Stimulated activated CD8-positive, alpha-beta memory T cell treated with anti-CD3 and anti-CD28 coated beads, Interleukin-7, amount 100 ng/mL, for 48 hours (primary cell): ENCODE measurements at places on chromosomes 2 and 18.

DNA sequence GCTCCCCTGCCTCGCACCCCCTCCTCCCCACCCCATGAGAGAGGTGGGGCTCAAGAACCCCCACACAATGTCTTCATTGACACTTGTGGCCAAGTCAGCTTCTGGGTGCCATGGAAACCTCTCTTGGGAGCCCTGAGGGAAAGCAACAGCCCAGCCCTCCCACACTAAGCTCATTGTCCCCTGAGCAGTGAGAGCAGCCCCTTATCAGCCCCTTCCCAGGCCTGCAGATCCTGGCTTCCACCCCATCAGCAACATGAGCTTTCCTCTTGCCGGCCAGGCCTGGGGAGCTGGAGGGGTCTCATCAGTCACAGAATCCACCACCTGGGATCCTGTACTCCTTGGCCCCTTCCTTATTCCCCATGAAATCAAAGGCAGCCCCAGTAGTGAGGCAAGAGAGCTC, 107.8 kb upstream of the ST3GAL5 start:
- DNase-seq, result no peak

DNA sequence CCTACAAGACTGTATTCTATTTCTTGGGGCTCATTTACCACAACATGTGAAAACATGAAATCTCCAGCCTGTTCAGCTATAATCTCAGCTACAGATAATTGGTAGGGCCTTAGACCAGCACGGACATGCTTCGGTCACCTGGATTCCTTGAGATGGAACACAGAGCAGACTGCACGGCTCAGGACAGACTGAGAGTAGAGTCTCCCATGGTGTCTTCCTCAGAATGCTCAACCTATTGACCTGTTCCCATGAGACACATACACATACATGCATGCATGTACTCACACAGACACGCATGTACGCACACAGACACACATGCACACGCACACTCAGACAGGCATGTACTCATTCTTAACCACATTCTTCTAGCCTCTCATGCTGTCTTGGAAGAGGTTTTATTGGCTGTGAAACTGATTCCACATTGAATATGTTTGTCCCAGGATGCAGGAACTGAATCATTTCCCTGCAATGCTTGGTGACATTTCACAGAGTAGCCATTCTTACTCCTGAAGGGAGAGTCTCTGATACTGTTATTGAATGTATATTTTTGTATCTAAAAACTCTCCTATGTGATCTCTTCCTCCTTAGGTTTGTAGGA, 23.5 kb upstream of the BZW1 start:
- DNase-seq, result no peak

DNA sequence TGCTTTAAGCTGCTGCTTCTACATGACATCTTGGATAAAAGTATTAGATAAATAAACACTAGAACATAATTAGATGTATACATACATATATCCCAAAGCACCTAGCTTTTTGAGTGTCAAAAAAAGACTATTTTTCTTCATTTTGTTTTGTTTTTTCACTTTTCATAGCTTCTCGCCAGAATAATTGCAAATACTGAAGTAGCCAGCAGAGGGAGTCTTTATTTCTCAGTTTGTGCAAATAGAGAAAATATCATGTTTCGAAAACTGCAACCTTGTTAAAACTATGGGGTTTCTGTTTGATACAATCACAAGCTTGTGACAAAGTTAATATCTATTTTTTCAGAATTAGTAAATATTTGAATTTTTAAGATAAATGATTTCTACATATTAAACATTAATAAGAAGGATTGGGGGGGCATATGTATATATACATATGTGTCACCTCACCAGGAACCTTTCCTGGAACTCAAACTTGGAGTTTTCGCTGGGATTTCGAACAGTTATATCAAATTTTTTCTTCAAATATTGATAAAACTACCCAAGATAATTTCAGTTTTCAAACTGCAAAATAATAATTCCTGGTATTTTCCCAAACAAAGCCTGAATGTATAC, 61.0 kb downstream of the GRB14 start:
- no peak for DNase-seq

DNA sequence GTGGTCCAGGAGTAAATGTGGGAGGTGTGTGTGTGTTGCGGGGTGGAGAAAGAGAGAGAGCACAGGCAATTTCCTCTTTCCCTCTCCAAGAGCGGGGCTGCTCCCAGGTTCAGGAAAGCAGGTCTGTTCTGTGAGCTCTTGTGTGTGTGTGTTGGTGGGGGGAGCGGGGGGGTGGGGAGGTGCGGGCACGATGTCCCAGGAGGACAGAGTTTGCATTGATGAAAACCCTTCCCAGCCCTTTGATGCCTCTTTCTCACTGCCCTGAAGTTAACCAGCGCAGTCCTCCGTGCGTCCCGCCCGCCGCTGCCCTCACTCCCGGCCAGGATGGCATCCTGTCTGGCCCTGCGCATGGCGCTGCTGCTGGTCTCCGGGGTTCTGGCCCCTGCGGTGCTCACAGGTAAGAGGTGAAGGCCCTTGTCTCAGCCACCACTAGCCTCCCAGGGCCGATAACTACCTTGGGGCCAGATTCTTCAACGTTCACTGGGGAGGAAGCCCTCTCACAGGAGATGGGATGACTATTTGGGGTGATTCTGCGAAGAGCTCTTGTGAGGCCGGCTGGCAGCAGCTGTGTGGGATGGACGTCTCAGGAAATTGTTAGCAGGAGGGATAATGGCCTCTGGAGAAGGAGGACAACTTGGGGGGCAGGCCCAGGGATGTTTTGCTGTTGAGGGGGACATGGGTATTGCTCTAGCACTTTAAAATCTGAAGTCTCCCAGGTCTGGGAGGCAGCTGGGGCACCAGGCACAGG, at the start of gene SNORC:
SNORC (plus strand) TSS at position 247 of the 748 bp plus-strand sequence; CDS start at position 325, 78 bp downstream.
- no peak for DNase-seq

GRCh38 chr2:112841295-112842044, 4.9 kb upstream of the IL1B start:
- no peak for DNase-seq

GRCh38 chr2:101617796-101618195, 79.7 kb upstream of the MAP4K4 start:
- no peak for DNase-seq

DNA sequence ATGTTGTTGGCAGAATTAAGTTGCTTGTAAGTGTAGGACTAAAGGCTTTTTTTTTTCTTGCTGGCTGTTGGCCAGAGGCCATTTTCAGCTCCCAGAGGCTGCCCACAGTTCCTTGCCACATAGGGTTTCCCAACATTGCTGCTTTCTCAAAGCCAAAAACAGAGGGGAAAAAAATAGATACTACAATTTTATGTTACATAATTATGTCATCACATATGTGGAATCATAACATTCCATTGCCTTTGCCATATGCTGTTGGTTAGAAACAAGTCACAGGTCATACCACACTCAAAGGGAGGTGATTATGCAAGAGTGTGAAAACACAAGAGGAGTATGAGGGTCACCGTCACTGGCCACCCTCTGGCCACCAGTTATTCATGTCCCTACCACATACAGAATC, 154.5 kb downstream of the RTN4 start:
- DNase-seq, result no peak

DNA sequence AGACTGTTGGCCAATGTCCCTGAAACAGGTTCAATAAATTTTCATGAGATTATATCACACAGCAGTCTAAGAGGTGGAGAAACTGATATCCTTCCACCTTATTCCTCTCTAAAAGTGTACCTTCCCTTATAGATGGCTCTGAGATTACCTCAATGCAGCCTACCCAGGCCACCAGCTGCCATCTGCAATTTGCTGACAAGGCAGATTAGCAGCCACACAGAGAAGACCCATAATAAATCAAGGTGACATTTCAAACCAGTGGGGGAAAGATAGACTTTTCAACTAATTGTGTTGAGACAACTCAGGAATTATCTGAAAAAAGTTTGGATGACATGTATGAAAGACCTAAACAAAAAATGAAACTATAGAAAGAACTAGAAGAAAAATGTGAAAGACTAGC, 43.2 kb downstream of the ZBTB7C start:
- no peak for DNase-seq

DNA sequence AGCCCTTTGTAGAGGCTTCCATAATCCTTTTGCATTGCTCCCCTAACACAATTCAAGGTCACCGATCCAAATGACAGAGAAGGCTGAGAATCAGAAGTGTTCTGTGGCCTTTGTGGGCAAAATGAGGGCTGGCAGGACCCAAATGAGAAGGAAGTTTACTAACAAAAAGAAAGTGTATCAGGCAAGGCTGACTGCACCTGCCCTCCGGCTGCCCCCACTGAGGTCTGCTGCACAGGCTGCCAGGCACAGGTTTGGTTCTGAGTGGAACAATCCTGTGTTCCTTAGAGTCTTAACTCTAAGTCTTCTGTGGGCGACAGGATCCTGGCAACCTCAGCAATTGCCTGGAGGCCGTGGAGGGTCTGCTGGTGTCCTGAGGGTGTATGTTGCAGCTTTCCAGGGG, 568.5 kb downstream of the CMPK2 start:
- DNase-seq, result no peak

DNA sequence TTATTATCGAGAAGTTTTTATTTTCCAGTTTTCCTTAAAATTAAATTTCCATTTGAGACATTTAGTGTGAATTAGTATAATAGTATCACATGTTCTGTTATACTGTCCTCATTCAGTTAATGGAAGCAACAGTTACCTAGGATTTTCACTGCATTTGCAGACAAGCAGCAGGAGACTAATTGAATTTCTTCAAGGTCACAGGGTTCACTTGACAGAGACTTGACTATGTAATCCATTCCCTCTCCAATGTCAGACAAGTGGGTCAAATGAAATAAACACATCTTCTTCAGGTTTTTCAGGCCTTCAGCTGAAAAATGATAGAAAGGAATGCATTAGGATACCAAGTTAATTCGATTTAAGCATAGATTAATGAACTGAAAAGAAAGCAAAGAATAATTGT, 26.7 kb downstream of the NLRC4 start:
- DNase-seq, result no peak

- DNase-seq, result no peak
These were observed 12.1 kb downstream of the SERTAD2 start for GRCh38 chr2:64641599-64641998.

DNA sequence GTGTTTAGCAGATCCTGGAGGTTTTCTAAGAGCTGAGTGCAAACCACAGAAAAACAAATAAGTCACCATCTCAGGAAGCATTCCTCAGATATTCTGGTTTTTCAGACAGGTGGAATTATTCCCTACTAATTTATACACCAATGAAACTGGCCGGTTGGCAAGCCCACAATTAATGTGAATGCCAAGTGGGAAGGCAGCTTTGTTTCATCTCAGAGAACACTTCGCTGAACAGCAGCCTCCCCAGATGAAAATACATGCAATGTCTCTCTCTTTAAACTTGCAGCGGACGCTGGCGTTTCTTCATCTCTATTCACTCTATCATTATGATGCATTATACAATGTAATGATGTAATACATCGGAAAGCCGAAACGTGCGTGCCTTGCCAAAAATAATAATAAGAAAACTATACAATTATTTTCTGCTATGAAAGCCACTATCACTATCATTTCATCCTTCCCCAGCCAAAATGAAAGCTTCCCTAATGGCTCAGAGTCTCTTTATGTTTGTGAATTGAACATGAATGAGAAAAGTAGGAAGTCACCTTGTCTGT, 649.4 kb downstream of the BCL11A start:
- no peak for DNase-seq

GRCh38 chr2:238897122-238897880, 49.4 kb downstream of the TWIST2 start:
- no peak for DNase-seq

GRCh38 chr2:241413929-241414580, 58.0 kb downstream of the FARP2 start:
- DNase-seq, result no peak

DNA sequence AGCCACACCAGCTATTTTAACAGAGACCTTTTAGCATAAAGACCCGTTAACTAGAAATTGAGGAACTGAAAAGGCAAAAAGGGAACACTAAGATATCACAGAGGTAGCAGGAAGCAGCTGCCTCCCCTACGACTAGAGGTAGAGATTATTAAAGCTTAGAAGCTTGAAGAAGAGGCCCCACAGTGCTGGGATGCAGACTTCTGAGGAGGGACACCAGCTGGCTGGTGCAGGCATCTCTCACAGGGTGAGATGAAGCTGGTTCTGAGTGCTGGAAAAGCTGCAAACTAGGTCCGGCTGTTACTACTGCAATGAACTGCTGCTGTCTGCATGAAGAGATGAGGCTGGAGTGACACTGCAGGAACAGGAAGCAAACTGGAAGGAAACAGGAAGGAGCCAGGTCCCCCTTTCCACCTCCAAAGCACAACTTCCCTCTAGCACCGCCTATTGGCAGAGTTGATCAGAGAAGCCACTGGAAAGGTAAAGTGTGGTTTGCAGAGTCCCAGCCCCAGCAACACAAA, 61.2 kb upstream of the MRPS9 start:
- DNase-seq, result no peak

- no peak for DNase-seq
These were observed 8.2 kb upstream of the SPOPL start for GRCh38 chr2:138493334-138493733.

DNA sequence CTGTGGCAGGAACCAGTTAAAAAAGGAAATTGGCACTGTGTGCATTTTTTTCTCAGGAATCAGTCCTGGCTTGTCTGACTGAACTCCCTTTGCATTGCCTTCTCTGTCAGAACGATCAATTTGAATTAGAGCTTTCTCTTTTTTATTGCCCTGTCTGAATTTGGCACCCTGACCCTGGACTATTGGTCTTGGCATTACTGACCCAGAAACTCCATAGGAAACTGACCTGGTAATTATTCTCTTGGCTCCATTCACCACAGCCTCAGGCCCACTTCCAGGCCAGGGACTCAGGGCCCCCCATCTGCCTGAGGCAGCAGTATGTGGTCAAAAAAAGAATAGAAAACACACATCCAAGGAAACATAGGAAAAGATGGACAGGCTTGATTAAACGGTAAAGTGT, 32.0 kb upstream of the CCDC88A start:
- no peak for DNase-seq

DNA sequence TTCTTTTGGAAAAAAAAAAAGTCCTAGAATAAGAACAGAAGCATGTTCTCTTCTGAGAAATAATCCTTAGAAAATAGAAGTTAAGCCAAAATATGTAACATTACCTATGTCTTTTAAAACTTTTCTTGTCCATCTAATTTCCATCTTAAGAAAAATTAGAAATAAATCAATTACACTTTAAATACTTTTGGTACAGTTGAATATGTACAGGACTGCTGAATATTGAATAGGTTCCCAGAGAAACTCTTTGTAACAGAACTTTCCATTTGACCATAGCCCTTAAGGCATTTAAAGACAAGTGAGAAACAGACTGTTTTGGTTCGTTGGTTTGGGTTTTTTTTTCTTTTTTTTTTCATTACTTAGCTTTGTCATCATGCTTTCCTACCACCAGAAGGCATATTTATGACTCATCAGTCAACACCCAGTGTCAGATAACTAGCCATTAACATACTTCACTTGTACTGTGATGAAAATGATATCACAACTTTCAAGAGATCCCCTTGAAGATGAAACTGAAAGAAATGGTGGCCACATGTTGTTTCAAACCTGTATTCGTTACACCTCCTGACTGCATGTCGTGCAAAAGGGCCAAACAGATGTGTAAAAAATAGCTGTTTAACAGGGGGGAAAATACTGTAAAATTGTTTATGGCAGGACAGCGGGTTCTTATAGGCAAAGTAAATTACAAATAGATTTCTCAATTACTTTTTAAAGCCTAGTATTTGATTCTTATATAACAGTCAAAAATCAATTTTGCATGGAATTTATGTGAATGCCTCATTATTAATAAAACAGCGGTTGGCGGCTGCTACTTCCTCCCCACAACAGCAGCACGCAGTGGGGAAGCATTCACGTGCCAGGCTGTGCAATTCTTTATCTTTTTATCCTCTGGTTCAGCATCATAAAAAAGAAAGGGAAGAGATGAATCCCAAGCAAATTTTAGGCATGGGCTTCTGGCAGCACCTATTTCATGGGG, 280.7 kb upstream of the HNRNPA3 start:
- no peak for DNase-seq
